ENCODE measurements at places on chromosomes 6 and 20. TPM values are rescaled to one million over a fixed set of nuclear protein-coding genes. Genes with fewer than 3 reads are reported as not detected.

- no peak for DNase-seq
Measured at GRCh38 chr6:126574301-126574700, 234.4 kb downstream of the CENPW start.

- DNase-seq = peak; percentile 98
Measured at GRCh38 chr20:43492101-43492500, 15.4 kb upstream of the L3MBTL1 start.

- DNase-seq = no peak
Measured at GRCh38 chr20:682123-682522, 6.5 kb upstream of the SCRT2 start.

- DNase-seq = peak; percentile 63
Measured at GRCh38 chr20:38601216-38602184, at the start of gene ARHGAP40. TSS of gene ARHGAP40 (plus strand) at chr20:38601809.

DNA sequence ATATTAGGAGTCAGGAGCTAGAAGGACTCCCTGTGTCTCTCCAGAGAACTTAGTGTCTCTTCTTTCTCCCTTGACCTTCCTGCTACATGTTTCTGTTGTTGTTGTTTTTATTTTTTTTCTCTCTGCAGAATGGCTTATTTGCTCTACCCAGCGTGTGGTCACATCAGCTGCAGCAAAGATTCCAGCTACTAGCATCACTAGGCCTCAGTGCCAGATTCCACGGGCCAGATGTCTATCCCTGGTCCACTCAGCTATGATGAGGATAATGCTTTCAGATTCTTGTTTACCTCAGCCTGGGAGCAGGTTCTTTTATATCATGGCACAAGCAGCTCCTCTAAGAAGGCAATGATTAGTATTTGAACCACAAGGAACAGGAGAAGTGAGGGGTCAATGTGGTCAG lies 110.0 kb downstream of the PLCB1 start:
- DNase-seq = no peak

GRCh38 chr6:157518397-157519250 lies 137.6 kb downstream of the ZDHHC14 start:
- DNase-seq = no peak

DNA sequence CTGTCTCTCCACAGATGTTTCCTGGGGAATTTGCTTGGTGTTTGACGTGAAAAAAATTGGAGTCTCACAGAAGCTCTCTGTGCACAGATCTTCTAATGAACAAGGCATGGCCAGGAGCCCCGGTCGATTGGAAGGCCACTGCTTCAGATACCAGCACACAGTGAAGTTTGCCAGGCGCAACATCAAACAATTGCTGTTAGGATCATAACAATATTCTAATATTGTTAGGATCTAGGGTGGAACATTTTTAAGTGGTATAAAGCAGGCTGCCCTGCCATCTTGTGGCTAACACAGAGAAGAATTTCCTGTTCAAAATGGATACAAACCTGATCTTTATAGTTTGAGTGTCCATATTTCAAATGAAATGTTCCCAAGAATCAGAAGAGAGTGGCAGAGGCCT lies 64.1 kb downstream of the C6orf118 start:
- DNase-seq = peak; percentile 25

DNA sequence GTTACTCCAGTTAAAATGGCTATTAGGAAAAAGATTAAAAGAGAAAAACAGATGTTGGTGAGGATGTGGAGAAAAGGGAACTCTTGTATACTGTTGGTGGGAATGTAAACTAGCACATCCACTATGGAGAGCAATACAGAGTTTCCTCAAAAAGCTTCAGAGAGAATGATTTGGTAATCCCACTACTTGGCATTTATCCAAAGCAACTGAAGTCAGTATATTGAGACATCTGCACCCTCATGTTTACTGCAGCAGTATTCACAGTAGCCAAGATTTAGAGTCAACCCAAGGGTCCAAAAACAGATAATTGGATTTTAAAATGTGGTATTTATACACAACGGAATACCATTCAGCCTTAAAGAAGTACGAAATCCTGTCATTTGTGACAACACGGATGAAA lies 469.5 kb downstream of the QKI start:
- no peak for DNase-seq

DNA sequence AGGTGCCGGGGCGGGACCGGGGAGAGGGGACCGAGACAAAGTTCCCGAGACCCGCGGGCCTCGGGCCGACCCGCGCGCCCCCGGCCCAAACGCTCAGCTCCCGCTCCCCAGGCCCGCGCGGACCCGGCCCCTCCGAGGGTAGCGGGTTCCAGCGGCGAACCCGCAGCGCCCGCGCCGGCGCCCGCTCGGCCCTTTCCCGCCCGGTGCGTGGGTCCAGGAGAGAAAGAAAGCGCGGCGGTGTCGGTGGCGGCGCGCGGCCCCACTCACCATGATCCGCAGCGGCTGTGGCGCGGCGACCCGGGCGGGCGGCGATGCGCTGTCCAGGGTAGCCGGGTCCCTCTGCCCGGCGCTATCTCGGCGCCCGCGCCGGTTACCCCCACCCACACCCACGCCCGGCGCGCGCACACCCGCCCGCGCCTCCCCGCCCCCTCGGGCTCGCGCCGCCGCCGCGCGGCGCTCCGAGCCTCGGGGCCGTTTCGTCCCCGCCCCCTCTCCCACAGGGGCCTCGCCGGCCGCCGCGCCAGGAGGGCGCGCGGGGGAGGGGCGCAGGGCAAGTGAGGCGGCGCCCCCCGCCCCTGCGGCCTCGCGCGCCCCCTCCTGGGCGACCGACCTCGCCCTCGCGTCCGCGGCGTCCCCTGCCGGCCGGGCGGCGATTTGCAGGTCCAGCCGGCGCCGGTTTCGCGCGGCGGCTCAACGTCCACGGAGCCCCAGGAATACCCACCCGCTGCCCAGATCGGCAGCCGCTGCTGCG lies at the start of gene ELOVL2:
TSS of gene ELOVL2 (minus strand) at position 345 of the 751 bp plus-strand sequence. CDS start at position 270, 75 bp downstream.
- DNase-seq = no peak

- peak; percentile 95 for DNase-seq
Measured at GRCh38 chr6:37965964-37966676, 146.6 kb downstream of the ZFAND3 start.

- peak; percentile 82 for DNase-seq
Measured at GRCh38 chr20:51749674-51750036, 18.5 kb downstream of the ATP9A start.

GRCh38 chr6:73739096-73739495 lies 43.1 kb downstream of the CD109 start:
- DNase-seq = peak; percentile 55

DNA sequence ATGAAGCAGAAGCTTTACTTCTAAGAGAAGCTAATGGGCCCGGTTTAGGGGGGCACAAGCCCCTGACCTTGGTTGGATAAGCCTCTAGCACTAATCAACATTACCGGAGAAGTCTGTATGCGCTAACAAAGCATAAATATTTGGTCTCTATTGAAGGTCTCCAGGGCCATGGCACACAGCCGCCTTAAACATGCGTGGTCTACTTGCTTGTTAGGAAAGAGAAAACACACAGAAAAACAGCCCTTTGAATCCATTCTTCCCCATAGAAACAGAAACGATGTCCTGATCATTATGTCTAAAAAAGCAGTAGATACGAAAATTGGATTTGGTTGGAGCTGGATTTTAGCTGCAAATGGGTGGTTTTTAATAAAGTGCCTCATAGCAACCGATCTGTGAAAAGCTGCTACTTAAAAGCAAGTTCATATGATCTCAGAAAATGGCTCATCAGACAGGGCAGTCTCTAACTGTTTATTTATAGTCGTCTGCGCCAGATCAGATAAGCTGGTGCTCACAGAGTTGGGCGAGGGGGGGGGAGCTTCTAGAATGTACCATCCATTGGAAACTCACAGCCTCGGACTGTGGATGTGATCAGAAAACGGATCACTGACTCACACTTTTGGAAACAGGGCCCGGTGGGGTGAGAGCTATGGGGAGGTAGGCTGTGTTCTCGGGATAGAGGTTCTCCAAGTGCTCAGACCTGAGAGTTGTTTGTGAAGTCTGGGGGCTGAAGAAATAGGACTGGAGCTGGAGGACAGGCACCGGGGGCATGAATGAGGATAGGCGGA lies 35.3 kb upstream of the APCDD1L start:
- no peak for DNase-seq

DNA sequence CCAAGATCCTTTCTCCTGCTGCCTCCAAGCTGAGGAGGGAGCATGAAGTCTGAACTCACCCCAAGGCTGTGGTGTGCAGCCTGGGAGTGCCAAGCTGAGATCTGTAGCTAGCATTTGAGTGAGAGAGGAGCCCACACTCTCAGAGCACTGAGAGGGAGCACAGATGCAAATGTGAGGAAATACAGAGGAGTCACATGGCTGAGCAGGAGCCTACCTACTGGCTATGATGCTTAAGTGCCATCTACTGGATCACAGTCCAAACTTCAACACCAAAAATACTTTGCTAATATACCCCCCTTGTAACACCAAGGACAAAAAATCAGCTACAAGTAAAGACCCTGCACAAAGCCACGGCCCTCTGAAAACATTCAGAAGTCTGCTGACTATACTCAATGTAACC lies 94.4 kb upstream of the IMPG1 start:
- DNase-seq = no peak

- DNase-seq = no peak
Measured at GRCh38 chr6:14401246-14401645, 283.7 kb downstream of the CD83 start.

DNA sequence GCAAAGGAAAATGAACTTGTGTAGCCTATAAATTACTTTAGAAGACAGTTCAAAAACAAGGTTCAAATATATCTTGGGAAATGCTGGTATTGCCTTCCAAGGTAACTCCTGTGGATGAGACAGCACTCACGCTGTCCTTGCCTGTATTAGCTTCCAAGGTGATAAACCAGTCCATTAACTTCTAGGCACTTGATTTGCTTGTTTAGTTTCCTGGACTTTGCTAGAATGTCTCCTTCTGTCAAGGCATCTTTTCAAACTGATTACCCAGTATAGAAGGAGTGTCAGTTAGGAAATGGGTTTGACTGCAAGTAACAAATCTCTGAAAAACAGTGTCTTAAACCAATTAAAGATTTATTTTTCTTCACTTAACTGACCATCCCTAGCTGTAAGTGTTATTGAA lies 103.4 kb upstream of the SLC22A23 start:
- no peak for DNase-seq

GRCh38 chr6:165568326-165568725 lies 94.7 kb downstream of the PDE10A start:
- no peak for DNase-seq

DNA sequence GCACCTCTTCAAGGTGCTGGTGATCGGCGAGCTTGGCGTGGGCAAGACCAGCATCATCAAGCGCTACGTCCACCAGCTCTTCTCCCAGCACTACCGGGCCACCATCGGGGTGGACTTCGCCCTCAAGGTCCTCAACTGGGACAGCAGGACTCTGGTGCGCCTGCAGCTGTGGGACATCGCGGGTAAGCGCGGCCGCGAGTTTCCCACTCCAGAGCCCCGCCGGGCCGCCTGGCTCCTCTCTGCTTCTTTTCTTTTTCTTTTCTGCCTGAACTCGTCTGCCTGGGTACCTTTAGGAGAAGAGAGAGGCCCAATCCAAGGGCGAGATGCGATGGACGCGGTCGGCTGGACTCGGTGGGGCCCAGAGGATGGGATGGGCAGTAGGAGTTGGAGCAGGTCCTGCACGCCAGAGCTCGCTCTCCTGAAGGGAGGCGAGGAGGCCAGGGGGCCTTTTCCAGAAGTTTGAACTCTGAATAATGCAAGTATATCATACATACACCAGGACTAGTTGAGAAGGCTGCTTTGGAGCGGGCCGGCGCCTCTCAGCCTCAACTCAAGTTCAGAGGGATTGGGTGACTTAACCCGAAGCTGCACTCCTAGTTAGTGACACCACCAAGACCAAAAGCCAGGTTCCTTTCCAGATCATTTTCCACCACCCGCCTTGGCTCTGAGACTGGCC lies 445 bp downstream of the RAB32 start:
- DNase-seq = peak; percentile 31

DNA sequence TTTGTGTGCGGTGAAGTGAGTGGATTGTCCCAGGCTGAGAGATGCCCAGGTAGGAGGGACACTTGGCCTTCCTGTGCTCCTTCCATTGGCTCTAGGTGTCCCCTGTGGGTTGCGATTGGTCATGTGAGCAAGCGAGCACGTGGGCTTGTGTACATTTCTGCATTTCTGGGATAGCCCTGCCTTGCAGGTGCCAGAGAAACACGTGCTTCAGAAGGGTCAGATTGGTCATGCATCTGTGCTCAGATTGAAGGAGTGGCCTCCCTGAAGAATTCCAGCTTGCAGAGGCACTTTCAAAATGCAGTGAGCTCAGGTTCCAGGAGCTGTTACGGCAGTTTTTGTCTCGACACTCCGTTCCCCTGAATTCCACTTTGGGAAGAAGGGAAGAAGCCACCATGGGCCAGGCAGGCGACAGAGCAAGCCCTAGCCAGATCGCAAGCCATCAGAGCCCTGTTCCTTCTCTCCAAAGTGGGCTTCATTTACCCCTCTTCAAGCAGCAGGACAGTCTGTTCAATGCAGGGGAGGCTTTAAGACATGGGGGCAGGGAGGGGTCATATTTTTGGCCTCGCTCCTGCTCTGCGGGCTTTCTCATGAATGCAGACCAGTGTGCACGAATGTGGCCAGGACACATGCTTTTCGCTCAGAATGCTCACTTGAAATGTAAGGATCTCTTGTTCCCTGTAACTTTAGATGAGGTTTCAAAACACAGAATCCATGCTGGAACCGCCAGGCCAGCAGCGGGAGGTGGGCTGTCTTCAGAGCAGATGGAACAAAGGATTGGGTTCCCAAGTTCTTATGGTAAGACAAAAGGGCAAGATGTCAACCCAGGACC lies 78.6 kb upstream of the AKAP12 start:
- DNase-seq = peak; percentile 57

DNA sequence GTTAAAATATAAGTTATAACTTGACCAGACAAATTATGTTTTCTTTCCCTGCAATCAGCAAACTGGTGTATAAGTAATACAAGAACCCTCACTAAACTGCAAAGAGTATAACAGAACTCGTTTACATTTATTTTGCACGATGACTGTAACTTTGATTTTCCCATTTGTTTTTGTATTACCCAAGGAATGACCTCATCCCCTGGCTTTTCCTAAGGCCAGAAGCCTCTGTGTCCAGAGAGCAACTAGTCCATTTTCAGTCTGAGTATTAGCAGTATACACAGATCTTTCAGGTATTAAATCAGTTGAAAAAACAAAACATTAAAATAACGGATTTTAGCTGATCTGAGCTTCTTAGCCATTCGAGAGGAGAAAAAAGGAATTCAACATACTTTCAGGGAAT lies 17.2 kb downstream of the COL19A1 start:
- no peak for DNase-seq

DNA sequence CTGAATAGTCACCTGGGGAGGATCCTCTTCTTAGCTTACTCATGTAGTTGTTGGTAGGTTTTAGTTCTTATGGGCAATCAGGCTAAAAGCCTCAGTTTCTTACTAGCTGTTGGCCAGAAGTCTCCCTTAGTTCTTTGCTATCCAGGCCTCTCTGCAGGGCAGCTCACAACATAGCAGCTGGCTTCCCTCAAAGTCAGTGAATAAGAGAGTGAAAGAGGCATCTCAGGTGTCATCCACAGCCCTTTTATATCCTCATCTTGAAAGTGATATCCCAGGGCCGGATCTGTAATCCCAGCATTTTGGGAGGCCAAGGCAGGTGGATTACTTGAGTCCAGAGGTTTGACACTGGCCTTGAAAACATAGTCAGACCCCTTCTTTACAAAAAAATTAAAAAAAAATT lies 42.1 kb upstream of the FOXA2 start:
- no peak for DNase-seq

Gene BMP7
- total RNA-seq = not detected

Gene XKR7
- total RNA-seq = not detected

Gene ANKEF1
- total RNA-seq = 5.2 TPM

Gene SALL4
- 0.26 TPM for total RNA-seq

Gene LSM2
- 29.2 TPM for total RNA-seq

Gene HCRTR2
- not detected for total RNA-seq

Gene HLA-DOB
- 0.26 TPM for total RNA-seq

Gene TUBB
- 131 TPM for total RNA-seq

Gene TLDC2
- total RNA-seq = 0.26 TPM

Gene SMLR1
- total RNA-seq = not detected

Gene HUS1B
- total RNA-seq = 1.4 TPM

Gene ERMARD
- 25.8 TPM for total RNA-seq

All from bronchial epithelial cell (primary cell).